ENCODE measurements at places on chromosomes 3 and 15.

DNA sequence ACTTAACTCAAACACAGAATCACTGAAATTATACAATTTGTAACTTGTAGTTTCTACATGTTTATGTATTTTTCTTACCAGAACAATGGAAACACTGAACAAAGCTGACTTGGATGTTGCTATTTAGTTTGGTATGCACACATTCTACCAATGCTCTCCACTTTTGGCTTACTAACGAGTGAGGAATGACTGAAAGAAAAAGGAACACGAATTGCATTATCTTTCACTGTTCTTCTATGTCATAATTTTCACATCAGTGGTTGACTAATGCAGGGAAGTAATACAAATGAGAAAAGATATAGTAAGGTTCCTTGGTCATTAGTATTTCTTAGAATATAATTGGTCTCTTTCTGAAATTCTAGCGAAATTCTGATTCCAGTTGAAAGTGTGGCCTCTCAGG is 9.8 kb upstream of the CNTN3 start:
- DNase-seq, result no peak

DNA sequence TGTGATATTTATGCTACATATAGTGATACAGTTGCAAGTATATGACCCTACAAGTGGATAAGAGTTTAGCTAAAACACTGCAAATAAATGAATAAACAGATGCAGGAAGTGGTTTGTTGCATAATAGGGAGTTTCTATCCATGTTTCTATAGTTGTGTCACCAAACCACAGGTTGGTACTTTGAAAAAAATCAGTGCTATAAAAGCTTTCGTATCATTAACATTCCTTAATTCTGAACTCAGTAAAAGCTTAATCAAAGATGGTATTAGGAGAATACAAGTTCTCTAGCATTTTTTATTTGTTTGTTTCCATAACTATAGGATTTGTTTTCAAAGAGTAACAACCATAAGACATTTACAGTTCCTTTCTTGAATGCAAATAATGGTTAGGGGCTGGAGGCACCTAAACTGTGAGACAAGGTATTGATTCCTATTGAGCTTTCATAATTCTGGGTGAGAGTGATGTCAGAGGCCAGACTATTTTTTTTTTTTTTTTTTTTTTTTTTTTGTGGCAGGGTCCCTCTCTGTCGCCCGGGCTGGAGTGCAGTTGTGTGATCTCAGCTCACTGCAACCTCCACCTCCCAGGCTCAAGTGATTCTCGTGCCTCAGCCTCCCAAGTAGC is 29.6 kb downstream of the CPOX start:
- DNase-seq, result no peak

GRCh38 chr3:122679882-122680474 is 661 bp upstream of the PARP14 start:
- no peak for DNase-seq

GRCh38 chr3:175257123-175257522 is 398.0 kb downstream of the NAALADL2 start:
- no peak for DNase-seq

GRCh38 chr15:51267703-51268083 is 70.7 kb downstream of the CYP19A1 start:
- no peak for DNase-seq

GRCh38 chr15:76976572-76977270 is 18.2 kb upstream of the PSTPIP1 start:
- DNase-seq, result no peak

GRCh38 chr15:43258781-43259180 is 7.9 kb downstream of the TGM5 start:
- DNase-seq, result no peak

DNA sequence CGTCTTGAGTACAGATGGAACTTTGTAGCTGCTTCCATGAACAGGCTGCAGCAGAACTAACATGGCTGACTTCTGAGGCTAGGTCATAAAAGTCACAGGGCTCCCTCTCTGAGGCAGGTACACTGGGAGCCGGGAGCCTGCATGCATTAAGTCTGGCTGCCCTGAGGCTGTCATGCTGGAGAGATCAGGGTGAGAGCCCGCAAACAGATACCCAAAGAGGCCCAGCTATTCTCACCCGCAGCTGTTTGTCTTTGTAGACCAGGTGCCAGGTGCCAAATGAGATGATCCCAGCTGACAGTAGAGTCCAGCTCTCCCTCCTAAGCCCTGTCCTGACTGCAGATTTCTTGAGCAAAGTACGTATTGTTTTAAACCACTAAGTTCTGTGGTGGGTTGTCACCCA is 8.6 kb upstream of the SLCO3A1 start:
- DNase-seq, result no peak

GRCh38 chr3:120528163-120528562 is 68.0 kb upstream of the NDUFB4 start:
- DNase-seq, result no peak

DNA sequence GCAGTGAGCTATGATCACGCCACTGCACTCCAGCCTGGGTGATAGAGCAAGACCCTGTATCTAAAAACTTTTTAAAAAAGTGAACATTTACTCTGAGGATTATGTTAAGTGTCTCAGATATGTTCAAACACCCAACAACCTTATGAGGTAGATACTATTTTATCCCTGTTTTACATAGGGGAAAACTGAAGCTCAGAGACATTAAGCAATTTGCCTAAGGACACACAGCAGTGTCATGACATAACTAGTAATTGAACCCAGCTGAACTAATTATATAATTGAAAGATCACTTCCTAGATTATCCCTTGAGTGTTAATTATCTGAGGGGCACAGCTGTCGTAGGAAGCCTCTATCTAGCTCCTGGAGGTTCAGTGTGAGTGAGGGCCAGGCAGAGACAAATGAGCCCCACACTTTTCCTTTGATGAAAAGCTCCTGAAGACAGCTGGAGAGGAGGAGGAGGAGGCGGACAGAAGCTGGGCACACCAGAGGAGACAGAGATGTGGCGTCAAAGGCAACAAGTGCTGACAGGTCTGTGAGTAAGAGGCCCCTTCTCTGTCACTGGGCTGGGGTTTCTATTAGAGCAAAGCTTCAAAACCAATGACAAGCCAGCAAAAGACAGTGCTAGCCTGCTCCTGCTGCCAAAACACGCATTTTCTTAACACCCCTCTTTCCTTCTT is 20.5 kb downstream of the TRH start:
- DNase-seq, result no peak

- DNase-seq, result peak; percentile 73
Observed at GRCh38 chr3:48656061-48656840, 6.4 kb downstream of the CELSR3 start.

DNA sequence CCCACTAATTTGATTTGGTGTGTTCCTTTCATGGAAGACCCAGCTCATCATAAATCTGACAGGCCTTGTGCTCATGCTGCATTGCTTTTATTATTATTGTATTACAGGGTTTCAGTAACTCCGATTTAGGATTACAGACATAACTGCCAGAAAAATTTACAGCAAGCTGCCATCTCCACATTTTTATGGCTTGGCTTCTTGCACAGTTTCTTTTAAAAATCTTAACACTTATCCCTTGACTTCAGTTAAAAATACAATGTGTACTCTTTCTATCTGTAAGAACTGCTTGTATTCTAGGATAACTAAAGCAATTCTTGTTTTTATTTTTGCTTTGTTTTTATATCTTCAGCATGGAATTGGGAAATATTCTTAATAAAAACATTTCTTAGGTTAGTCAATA is 612.2 kb downstream of the DIPK2A start:
- DNase-seq, result no peak

DNA sequence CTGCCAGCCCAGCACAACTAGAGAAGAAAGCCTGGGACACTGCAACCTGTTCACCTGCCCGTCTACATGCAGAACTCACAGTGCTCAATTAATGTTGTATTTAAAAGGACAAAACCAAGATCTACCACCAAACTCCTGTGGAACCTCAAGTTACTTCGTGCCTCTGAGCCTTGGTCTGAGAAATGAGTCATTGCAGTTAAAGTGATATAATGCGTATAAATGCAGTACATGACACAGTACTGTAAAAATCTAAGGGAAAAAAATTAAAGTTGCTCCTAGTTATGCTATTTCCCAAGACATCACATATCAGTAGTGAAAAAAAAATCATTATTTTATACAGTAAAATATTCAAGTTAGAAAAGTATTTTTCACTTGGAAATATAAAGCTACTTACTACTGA is 138.9 kb downstream of the ZIC4 start:
- DNase-seq, result no peak

DNA sequence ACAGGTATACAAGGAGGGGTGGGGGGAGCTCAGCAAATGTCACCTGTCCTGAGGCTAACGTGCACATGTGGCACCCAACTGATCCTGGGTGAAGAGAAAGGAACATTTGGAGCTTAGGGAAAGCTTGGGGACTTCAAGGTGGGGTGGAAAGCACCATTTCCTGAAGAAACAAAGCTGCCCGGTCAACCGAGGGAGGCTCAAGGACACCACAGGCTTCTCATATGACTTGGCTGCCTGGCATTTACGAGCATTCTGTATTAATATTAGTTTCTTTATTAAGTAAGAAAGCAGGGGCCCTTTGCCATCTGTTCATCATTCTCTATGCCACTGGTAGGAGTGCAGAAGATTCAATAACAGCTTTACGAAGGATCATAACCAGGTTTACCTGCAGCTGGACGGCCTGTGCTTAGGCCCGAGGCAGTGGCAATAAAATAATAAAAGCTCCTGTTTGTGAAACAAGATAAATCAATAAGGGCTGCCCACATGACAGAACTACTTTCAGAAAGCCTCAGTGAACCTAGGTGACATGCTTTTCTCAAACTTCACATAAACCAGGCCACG is 54.0 kb downstream of the ETV5 start:
- DNase-seq, result no peak

- DNase-seq, result no peak
Observed at GRCh38 chr3:108342837-108343486, 46.6 kb downstream of the HHLA2 start.

- DNase-seq, result no peak
Observed at GRCh38 chr15:55977231-55977630, 16.2 kb downstream of the NEDD4 start.

DNA sequence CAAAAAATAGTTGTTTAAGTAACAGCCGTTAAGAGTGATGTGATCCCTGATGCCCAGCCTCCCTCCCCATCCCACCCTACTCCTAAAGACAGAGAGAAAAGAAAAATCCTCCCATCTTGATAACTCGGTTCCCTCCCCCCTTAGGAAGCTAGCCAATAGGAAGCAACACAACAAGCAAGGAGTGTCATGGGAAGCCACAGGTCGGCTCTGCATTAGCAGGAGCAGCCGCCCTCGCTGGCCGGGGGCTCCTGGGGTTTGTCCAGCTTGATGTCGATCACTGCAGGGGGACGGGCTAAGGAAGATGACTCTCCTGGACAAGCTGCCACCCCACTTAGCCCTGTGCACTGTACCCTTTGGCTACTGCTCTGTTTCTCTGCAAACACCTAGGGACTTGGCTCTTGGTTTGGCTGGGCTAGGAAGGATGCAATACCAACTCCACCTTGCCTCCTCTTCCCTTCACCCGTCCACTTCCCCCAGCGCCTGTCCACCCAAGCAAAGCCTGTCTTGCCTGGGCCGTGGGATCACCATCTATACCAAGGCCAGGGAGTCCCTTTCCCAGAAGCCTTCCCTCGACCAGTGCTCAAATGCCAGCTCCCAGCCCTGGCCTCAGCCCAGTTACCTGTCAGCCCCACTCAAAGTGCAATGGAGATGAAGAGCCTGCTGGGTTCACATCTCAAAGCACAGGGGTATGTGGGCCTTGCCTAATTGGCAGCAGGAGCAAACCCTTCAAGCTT is 23.1 kb downstream of the SRPRB start:
- DNase-seq, result no peak

DNA sequence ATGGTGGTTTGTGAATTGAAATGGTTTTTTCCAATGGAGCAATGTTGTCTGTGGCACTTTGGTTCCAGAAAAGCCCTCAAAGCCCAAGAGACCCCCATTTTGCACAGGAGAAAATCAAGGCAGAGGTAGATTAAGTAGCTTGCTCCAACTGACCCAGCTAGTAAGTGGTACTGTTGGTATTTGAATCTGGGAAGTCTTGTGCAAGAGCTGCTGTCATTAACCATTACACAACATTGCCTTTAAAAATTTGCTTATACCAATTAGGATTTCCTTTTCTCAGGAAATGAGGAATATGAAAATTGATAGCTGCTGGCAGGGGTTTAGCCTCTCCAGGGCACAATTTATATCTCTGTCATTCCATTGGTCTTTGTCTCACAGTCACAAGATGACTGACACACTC is 102.4 kb upstream of the UBE3A start:
- DNase-seq, result no peak

DNA sequence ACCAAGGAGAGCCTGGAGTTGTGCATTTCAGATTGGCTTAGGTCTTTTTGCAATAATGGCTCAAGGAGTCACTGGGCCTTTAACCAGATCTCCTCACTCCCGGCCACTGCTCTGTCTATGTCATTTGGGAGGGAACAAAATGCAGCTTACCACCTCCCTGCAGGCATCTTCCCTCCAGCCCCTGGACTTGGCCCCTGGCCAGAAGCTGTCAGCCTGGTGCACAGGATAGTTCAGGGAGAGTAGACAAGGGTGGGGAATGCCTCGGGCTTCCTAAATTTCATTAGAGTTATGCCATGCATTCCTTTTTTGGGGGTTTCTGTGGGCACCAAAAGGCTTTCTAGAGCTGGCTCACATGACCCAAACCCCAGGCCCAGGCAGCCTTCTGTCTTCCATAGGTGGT is 70.2 kb upstream of the HRH1 start:
- no peak for DNase-seq

DNA sequence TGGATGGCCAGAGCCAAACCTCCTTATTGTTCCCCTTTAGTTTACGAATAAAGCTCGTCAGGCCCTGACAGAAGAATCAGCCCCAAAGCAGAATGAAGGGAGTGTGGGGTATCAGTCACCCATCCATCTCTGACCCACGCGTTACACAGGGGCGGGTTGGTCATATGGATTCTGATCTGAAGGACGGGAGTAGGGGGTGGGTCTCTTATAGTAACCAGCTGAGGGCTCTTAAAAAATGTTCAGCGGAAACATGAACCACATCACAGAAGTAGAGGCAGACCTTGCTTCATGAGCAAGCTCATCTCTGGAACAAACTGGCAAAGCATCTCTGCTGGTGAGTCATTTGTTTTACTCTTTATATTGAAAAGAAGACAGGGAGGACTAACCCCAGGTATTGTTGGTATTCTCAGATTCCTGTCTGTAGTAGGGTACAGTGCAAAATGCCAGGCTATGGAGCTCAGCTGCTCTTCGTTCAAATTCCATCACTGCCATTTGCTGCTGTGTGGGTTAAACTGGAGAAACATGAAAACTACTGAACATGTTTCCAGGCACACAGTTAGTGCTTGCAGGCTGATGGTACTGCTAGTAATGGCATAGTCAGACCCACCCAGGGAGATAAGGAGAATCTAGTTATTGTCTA is at the start of gene CXCR6:
Gene CXCR6, plus strand, starts transcription at position 258 of the 640 bp plus-strand sequence. CDS start 3,018 bp downstream, outside the sequence.
- DNase-seq, result no peak

Measured in activated T-helper 1 cell treated with Interleukin-2 at 50 U/mL for 16 hours (primary cell).